Fibroblast of lung (primary cell): ENCODE measurements at places on chromosomes 5 and 9.

- no peaks in the 10 kb centered on the region for H3K36me3 ChIP-seq
- H3K27ac ChIP-seq, result no peak overlapping the region
- peak; percentile 83 for DNase-seq
- peaks cover 4% of the 10 kb centered on the region for H3K27me3 ChIP-seq
These were observed 5.8 kb upstream of the IFNA1 start for GRCh38 chr9:21434202-21435014.

DNA sequence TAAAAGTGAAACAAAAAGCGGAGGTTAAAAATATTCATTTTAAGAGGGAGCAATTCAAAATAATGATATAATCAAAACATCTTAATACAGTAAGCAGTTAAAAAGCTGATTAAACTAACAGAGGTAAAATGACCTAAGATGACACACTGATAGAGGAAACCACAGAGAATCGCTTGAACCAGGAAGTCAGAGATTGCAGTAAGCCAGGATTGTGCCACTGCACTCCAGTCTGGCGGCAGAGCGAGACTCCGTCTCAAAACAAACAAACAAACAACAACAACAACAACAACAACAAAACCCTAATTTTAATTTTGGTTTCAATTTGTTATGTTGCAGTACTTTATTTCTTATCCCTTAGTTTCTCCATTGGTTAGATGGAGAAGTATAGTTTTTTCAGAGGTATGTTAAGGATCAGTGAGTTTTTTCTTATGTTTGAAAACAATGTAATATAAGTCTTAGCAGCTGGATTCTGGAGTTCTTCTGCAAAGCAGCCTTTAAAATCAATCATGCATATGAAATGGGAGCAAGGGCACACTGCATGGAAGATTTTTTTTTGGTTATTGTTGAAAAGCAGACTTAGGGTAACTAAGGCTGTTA, 58.5 kb downstream of the MLANA start:
- DNase-seq, result peak; percentile 8
- no peak overlapping the region for H3K27ac ChIP-seq
- no peaks in the 10 kb centered on the region for H3K27me3 ChIP-seq
- peak overlapping the region; percentile 30 for H3K4me3 ChIP-seq
- peaks cover 4% of the 10 kb centered on the region for H3K4me1 ChIP-seq

DNA sequence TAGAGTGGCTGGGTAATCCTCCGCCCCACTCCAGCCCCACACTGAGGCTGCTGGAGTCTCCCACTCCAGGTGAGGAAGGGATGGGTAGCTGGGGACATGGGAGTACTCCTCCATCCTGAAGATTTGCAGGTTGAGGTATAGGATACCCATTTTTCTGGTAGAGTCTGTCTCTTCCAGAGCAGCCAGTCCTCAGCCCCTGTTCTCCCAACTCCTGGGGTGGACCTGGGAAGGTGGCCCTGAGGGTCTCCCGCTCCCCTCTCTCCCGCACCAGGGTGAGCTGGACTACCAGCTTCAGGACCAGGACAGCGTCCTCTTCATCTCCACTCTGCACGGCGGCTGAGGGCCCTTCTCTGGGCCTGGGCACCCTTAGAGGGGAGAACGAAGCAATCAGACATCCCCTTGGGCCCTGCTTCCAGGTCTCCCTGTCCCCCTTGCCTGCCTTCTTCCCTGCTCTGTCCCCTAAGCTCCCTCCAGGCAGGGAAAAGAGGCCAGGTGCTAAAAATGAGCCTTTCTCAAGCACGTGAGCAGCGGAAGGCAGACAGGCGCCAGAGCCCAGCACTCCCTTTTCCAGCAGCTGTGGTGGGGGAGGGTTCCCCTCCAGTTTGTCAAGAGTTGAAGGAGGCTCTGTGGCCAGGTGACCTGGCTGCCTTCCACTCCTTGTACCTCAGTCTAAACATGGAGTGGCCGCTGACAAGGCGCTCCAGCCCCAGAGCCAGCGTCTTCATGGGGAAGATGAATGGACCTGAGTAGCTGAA, 18.4 kb downstream of the URM1 start:
- no peaks in the 10 kb centered on the region for H3K27me3 ChIP-seq
- no peak overlapping the region for H3K4me3 ChIP-seq
- peaks cover 19% of the 10 kb centered on the region for H3K36me3 ChIP-seq
- no peak for DNase-seq
- H3K4me1 ChIP-seq, result no peaks in the 10 kb centered on the region

- H3K4me1 ChIP-seq, result peaks cover 2% of the 10 kb centered on the region
- H3K27ac ChIP-seq, result peak overlapping the region; percentile 73
- H3K36me3 ChIP-seq, result no peaks in the 10 kb centered on the region
- no peaks in the 10 kb centered on the region for H3K27me3 ChIP-seq
These were observed 304.0 kb downstream of the PJA2 start for GRCh38 chr5:109105631-109106267.

GRCh38 chr9:96844040-96844439, 10.3 kb downstream of the ZNF782 start:
- no peaks in the 10 kb centered on the region for H3K36me3 ChIP-seq
- H3K27me3 ChIP-seq, result no peaks in the 10 kb centered on the region
- H3K4me3 ChIP-seq, result no peak overlapping the region
- DNase-seq, result no peak
- H3K4me1 ChIP-seq, result no peaks in the 10 kb centered on the region

DNA sequence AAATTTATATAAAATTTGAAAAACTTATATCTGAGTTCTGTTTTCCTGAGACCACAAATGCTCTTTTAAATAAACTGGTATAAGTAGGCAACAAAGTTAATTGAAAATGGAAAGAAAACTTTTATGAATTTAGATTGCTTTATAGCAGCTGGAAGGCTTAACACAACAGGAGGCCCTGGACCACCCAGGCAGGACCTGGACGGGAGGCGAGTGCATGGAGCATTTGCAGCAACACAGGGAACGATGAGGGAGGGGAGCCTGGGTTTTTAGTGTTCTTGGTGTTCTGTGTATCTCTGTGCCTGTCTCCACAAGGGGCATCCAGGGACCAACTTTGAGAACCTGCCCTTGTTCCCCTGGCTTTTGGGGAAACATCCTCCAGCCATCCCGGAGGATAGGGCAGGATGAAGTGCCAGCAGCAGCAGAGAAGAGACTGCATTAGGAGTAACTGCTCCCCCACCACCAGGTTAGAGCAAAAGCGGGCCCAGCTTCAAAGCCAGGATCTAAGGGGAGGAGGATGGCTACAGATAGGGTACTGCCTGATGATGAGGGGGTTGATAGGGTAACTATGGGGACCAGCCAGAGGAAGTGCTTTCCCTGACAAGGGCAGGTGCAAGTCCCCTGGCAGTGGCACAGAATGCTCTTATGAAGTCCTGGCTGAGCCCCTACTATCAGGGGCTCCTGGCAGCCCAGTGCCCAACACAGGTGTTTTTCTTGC, 6.7 kb upstream of the SPATA31E1 start:
- H3K4me3 ChIP-seq, result no peak overlapping the region
- H3K36me3 ChIP-seq, result no peaks in the 10 kb centered on the region
- DNase-seq, result no peak
- H3K27me3 ChIP-seq, result no peaks in the 10 kb centered on the region
- peaks cover 3% of the 10 kb centered on the region for H3K4me1 ChIP-seq

- DNase-seq, result no peak
- H3K4me3 ChIP-seq, result no peak overlapping the region
- H3K36me3 ChIP-seq, result no peaks in the 10 kb centered on the region
- no peaks in the 10 kb centered on the region for H3K27me3 ChIP-seq
- H3K4me1 ChIP-seq, result no peaks in the 10 kb centered on the region
- H3K27ac ChIP-seq, result no peak overlapping the region
These were observed 829.6 kb downstream of the PTPRD start for GRCh38 chr9:9783211-9783610.
